Stimulated activated naive CD4-positive, alpha-beta T cell treated with Interleukin-2 at 50 U/mL for 16 hours (primary cell): ENCODE measurements at places on chromosomes 6 and 20.

GRCh38 chr6:4323322-4323721 lies 187.9 kb upstream of the ECI2 start:
- DNase-seq = no peak

DNA sequence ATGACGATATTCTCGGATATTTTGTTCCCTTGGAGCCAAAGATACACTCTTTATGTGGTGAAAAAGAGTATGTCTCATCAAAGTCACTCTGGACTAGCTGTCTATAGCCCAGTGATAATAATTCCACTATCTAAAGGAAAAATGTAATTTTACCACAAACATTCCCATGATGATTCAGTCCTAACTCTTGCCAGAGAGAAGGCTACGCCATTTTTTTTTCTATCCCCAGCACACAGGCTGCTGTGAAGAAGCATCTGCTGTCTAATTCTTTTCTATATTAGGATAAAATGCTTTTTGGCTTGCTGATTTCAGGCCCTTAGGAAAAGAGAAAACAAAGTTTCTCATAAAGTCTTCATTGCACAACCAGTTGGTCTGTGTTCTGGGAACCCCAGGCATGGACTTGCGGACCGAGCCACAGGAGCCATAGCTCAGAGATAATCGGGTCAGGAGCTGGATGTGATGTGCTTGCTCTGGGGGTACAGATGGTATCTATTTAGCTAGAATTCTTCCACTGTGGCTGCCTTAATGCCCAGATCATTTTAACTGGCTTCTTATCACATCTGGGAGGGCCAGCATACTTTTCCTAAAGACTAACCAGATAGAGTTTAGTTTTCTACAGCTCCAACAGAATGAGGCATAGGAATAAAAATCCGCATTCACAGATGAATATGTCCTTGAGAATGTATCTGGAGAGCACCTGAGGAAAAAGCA lies 683.7 kb upstream of the ID4 start:
- DNase-seq = no peak

- no peak for DNase-seq
These were observed 45.9 kb downstream of the SASH1 start for GRCh38 chr6:148388521-148388920.

GRCh38 chr20:10065154-10065833 lies 30.5 kb downstream of the ANKEF1 start:
- DNase-seq = no peak

DNA sequence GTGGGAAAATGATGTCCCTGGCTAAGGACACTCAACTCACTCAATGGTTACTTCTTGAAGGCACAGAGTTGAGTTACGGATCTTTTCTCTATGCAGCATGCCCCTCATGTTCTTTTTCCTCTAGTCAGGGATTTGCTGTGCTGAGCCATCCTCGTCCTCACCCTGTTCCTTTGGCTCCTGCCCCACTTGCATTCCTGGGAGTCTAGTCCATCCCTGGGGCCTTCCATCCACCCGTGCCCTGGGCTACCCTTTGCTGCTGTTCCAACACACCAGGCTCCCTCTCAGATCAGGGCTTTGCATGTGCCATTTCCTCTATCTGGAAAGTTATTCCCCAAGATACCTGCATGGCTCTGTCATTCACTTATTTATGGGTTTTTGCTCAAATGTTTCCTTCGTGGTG lies 13.3 kb upstream of the KCNG1 start:
- DNase-seq = no peak

DNA sequence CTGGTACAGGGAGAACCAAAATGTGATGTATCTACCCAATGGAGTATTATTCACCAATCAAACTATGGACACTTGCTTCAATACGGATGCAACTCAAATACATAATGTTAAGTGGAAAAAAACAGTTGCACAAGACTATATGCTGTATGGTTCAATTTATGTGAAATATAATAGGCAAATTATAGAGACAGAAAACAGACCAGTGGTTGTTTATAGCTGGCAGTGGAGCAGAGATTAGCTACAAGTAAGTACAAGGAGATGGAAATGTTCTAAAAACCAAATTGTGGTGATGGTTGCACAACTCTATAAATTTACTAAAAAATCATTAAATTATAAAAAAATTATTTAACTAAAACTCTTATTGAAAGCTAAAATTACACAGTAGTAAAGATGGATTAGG lies 113.2 kb downstream of the PRDM1 start:
- DNase-seq = no peak

GRCh38 chr6:106534564-106534982 lies 94.7 kb downstream of the RTN4IP1 start:
- peak; percentile 40 for DNase-seq

- DNase-seq = no peak
These were observed 30.2 kb downstream of the FAM229B start for GRCh38 chr6:112117554-112117953.

DNA sequence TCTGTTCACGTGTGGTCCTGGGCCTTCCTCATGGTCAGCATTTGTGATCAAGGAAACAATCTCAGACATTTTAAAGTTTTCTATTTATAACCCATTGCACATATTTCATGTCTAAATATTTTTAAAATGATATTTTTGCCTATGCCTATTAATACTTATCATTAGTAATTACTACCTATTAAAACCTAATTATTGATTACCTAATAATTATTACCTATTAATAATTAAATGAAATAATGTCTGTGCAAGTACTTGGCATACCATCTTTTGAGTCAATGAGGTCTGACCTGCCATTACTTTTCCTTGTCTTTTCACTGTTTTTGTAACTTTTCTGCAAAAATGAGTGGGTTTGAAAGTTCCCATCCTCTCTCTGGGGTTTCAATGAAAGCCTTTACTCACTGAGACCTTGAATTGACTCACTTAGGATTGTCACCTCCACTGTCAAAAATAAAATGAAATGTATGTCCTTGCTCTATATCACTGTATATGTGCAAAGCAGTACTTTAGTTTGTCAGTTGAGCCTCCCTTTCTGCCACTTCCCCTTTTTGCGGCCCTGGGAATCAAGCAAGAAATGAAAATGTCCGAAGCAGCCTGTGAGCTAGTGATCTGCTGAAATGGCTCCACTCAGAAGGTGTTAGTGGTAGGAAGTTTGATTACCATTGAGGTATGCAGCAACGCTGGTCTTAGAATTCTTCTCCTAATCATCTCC lies 87.8 kb downstream of the L3MBTL3 start:
- no peak for DNase-seq

GRCh38 chr20:40948465-40949267 lies 80.0 kb upstream of the TOP1 start:
- DNase-seq = no peak

DNA sequence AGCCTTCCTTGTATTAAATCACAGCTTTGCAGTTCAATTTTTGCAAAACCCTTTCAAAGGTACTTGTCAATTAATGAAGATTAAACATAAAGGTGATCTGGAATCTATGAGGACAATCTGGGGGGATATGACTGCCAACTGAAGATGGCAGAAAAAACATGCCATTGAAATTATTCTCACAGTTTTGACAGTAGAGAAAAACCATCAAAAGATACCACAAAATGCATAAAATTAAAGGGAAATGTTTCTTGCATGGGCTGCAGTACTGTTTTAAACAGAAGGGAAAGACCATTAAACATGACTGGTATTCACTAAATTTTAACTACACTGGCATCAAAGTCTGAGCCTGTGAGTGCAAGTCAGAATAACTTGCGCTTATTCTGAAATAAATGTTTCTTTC lies 194.2 kb downstream of the ATXN1 start:
- DNase-seq = no peak

DNA sequence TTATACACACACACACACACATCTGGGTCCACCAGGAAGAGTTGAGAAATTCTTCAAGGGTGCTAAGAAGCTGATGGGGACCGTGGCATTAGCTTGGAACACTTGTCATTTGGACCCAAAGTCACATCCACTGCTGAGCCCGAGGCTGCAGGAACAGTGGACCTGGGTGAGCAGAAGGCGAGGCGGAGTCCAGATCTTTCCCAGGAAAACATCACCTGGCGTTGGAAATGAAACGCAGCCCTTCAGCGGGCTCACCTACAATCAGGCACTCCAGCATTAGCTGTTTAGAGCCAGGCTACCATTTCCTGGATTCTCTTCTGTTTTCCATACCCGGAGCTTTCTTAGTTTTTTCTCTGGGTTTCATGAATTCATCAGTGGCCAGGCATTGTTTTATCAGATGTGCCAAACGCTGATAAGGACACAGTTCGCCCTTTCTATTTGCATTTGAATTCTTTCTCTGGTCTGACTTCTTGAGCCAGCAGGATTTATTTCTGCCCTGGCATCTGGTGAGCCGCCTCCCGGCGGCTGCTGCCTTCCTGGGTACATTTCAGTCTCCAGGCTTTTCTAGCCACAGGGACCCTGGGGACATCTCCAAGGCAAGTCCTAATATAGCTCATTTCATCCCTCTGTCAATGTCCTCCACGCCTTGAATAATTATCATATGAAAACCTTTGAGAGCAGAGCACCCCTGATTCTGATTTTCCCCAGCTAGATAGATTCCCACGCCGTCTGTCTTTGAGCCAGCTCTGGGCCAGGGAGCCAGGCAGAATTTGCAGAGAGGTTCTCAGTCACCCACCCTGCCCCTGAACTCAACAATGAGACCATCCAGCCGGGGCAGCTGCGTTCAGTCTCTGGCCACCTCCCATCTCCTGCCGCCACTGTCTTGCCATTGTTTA lies 170.9 kb downstream of the TTLL2 start:
- DNase-seq = no peak

- no peak for DNase-seq
These were observed 89.9 kb downstream of the PLCB1 start for GRCh38 chr20:8221887-8222419.

DNA sequence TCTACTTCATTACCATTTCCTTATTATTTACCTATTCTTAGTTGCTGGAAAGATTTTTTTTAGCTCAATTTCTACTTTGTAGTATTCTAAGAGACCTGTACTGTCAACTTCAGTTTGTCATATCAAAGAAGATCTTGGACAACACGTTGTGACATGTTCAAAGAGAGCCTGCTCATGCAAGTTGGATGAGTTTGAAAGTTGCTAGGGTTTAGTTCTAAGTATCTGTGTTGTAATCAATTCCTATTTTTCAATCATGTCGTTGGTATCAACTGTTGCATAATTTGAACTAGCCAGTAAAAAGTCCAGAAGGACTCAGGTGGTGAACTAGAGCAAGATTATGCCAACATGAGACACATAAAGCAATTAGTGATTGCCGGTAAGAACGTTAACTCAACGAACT lies 30.2 kb downstream of the PKIB start:
- no peak for DNase-seq

- no peak for DNase-seq
These were observed 12.6 kb downstream of the RNF217 start for GRCh38 chr6:124974771-124975377.

GRCh38 chr6:30446259-30446658 lies 43.0 kb upstream of the HLA-E start:
- no peak for DNase-seq

DNA sequence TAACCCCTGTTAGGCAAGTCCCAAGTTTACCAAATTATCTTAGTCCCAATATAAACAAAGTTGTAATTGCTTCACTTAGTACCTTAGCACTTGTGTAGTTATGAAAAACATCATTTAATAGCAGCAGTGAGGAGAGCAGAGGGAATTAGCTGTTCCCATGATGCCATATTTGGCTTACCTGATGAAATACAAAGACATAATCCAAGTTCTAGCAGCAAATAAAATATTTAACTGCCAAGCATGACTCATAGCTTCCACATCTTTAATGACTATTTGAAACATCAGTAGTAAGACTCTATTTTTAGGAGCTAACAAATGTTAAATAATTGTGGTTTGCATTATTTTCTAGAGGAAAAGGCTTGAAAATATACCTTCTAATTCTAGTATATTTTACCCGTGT lies 94.0 kb upstream of the MCHR2 start:
- DNase-seq = no peak

DNA sequence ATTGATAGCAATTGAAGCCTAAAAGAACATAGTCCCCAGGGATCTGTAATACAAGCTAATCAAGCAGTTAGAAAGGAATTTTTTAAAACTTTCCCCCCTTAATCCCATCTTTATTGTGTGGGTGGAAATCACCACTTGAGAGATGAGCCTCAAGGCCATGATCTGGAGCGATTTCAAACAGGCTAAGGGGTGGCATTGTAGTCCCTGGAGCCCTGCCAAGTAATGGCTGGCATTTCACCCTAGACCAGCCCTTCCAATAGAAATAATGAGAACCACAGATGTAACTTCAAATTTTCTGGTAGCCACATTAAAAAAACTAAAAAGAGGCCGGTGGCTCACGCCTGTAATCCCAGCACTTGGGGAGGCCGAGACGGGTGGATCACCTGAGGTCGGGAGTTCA lies 46.9 kb downstream of the PRDM1 start:
- DNase-seq = no peak

GRCh38 chr6:158366363-158366762 lies 54.1 kb downstream of the TULP4 start:
- no peak for DNase-seq

DNA sequence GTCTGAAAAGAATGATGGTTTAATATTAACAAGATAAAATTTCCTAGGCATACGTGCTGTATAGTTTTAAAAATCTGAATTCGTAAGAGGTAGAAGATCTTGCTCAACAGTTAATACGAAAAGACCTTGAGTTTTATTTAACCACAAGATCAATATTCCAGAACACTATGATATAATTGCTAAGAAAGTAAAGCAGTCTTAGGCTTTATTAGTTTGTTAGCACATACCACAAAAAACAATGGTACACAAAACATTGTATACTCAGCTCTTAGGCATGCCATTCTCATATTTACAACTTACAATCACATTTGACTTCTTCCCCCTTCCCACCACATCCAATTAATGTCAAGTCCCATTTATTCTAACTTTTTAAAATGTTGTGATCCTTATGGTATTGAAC lies 24.4 kb upstream of the STXBP5 start:
- no peak for DNase-seq

- DNase-seq = no peak
These were observed 136.5 kb upstream of the NUP153 start for GRCh38 chr6:17842934-17843821.

DNA sequence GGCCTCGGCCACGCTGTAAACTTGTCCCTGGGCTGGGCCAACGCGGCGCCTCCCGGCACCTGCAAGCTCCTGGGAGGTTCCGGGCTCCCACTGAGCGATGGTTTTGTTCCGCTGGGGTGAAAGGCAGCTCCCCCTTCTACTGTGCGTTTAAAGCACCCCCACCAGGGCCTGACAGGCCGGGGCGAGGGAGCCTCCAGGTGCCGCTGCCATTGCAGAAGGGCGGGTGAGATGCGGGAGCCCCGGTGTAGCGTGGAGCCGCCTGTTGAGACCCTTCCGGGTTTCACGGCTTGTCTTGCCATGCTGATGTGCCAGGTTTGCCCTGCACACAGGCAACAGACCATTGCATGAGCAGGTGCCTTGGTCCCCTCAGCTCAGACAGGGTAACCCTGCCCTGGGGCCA lies 2.9 kb downstream of the COL20A1 start:
- no peak for DNase-seq
